ENCODE measurements at places on chromosomes 2 and 18. TPM values are rescaled to one million over a fixed set of nuclear protein-coding genes. Genes with fewer than 3 reads are reported as not detected.

COL5A2 gene
- 0.22 TPM for total RNA-seq

COQ10B gene
- total RNA-seq, result 73.9 TPM

TGFA gene
- total RNA-seq, result 0.42 TPM

GRCh38 chr18:80251700-80252099, 4.4 kb upstream of the PARD6G start:
- DNase-seq, result no peak
- no peak overlapping the region for H3K27ac ChIP-seq
- peaks cover 2% of the 10 kb centered on the region for H3K27me3 ChIP-seq
- H3K4me1 ChIP-seq, result peaks cover 3% of the 10 kb centered on the region

DNA sequence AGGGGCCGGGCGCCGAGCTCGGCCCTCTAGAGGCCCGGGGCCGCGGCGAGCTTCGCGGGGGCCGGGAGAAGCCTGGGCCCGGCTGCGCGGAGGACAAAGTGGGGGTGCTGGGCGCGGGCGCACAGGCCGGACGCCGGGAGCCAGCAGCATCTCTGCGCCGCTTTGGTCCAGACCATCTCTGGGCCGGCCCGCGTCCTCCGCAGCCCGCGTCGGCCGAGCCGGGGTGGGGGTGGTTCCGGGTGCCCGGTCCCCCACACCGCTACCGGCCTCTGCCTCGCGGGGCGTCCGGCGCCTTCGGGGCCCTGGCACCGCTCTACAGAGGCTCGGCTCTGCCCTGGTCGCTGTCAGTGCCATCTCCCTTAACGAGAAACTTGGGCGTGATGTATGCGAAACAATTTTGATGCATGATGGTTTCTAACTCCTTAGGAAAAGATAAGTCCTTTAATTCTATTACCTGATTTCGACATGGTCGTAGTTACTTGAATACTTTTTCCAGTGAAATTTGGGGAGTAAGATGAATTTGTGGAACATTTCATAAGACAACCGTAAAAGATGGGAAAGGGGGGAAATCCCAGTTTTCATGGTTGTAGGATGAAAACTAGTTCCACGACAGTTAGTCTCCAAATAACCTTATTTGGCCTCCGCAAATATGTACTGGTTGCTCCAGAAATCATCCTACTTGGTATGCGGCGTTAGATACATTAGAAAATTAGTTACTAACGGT, 562 bp downstream of the TWSG1 start:
- peaks cover 3% of the 10 kb centered on the region for H3K27me3 ChIP-seq
- peak; percentile 27 for DNase-seq
- H3K4me3 ChIP-seq, result peak overlapping the region; percentile 85
- H3K27ac ChIP-seq, result no peak overlapping the region
- H3K4me1 ChIP-seq, result peaks cover 10% of the 10 kb centered on the region

- H3K27me3 ChIP-seq, result peaks cover 8% of the 10 kb centered on the region
- no peaks in the 10 kb centered on the region for H3K4me1 ChIP-seq
- H3K4me3 ChIP-seq, result no peak overlapping the region
- H3K36me3 ChIP-seq, result no peaks in the 10 kb centered on the region
Measured at GRCh38 chr18:50870138-50870845, 8.6 kb upstream of the ME2 start.

GRCh38 chr2:64651590-64651989, 2.1 kb downstream of the SERTAD2 start:
- H3K4me3 ChIP-seq, result peak overlapping the region; percentile 93
- no peak overlapping the region for H3K27ac ChIP-seq
- H3K4me1 ChIP-seq, result peaks cover 54% of the 10 kb centered on the region

- H3K36me3 ChIP-seq, result no peaks in the 10 kb centered on the region
- H3K4me3 ChIP-seq, result no peak overlapping the region
- H3K27ac ChIP-seq, result no peak overlapping the region
- H3K27me3 ChIP-seq, result peaks cover 15% of the 10 kb centered on the region
- no peaks in the 10 kb centered on the region for H3K4me1 ChIP-seq
Measured at GRCh38 chr2:17538844-17539554, 1.5 kb upstream of the VSNL1 start.

- H3K36me3 ChIP-seq, result peaks cover 2% of the 10 kb centered on the region
- no peak overlapping the region for H3K27ac ChIP-seq
- H3K4me3 ChIP-seq, result no peak overlapping the region
- DNase-seq, result no peak
Measured at GRCh38 chr18:56831988-56832387, 180.8 kb downstream of the WDR7 start.

- no peaks in the 10 kb centered on the region for H3K4me1 ChIP-seq
- H3K36me3 ChIP-seq, result no peaks in the 10 kb centered on the region
- no peak overlapping the region for H3K27ac ChIP-seq
- no peaks in the 10 kb centered on the region for H3K27me3 ChIP-seq
Measured at GRCh38 chr2:135703300-135703699, 38.4 kb upstream of the UBXN4 start.

DNA sequence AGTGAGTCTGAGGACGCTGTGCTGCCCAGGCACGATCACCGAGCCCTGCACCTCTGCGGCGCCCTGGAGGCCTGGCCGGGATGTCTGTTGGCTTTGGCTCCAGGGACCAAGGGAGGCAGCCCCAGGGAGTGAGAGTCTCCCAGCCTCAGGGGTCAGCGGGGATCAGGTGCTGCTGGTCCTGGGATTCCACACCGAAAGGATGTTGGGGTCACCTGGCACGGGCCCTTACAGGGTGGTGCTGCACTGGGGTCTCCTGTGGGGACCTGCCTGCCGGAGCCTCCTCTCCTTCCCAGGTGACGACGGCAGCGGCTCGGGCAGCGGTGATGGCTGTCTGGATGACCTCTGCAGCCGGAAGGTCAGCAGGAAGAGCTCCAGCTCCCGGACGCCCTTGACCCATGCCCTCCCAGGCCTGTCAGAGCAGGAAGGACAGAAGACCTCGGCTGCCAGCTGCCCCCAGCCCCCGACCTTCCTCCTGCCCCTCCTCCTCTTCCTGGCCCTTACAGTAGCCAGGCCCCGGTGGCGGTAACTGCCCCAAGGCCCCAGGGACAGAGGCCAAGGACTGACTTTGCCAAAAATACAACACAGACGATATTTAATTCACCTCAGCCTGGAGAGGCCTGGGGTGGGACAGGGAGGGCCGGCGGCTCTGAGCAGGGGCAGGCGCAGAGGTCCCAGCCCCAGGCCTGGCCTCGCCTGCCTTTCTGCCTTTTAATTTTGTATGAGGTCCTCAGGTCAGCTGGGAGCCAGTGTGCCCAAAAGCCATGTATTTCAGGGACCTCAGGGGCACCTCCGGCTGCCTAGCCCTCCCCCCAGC, 30.5 kb downstream of the GPC1 start:
- no peaks in the 10 kb centered on the region for H3K4me1 ChIP-seq
- no peak for DNase-seq
- no peak overlapping the region for H3K27ac ChIP-seq
- H3K27me3 ChIP-seq, result no peaks in the 10 kb centered on the region

DNA sequence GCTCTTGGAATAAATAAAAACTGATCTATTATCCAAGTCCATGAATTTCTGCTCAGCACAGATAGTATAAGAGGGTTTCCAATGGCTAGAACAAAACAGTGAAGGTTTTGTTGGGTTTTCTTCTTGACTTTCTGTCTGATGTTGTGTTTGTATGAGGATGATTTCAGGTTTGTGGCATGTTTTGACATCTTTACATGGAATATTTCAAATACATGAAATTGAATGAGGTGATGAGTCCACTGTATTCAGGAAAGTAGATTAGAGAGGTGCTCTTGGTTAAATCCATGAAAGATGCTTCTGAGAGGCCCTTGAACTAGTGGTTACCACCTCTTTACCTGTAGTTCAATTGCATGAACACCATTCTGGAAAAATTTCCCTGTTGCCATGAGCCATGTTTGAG, 84.3 kb downstream of the RAPGEF4 start:
- no peaks in the 10 kb centered on the region for H3K27me3 ChIP-seq
- H3K36me3 ChIP-seq, result no peaks in the 10 kb centered on the region
- no peak for DNase-seq
- no peak overlapping the region for H3K4me3 ChIP-seq

Measured in CD4-positive, CD25-positive, alpha-beta regulatory T cell (primary cell).